ENCODE measurements at places on chromosomes 7 and 10.

GRCh38 chr7:143954135-143954534, 509 bp upstream of the OR2F1 start:
- no peak for DNase-seq

DNA sequence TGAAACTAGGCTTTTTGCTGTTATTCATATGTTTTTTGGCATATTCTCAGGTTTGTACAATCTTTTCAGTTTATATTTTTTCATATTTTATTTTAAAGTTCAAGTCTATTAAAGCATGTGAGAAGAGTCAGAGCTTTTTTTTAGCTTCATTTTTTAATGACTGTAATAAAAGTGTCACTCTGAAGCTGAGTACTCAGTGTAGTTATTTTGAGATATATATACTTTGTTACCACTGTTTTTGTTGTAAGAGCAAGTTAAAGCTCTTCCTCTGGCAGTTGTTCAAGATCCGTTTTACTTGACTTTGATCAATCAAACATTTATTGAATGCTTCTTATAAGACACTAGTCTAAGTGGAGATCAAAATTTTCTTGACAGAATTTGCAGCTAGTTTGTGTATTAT, 37.5 kb downstream of the CASD1 start:
- DNase-seq = no peak

DNA sequence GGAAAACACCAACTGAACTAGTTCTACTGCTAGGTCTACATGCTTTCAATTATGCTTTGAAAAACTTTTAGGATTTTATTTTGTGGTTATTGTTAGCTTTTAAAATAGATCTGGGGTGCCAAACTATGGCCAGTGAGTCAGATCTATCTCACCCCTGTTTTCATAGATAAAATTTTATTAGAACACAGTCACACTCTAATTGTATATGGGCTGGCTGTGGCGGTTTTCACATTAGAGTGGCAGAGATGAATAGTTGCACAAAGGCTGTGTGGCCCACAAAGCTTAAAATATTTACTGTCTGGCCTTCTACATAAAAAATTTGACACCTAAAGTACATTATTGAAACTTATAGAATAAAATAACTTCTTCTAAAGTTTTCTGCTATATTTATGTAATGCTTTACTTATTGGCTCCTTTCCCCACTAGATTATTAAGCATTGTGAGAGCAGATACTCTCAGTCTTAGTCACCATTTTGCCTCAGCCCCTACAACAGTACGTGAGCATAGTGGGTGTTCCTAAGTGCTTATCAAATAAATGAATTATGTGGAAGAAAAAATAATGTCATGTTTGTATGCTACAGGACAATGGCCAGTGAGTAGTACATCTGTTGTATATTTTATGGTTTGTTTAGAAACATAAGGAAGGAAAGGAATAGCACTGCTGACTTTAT, 5.4 kb upstream of the SUV39H2 start:
- no peak for DNase-seq

DNA sequence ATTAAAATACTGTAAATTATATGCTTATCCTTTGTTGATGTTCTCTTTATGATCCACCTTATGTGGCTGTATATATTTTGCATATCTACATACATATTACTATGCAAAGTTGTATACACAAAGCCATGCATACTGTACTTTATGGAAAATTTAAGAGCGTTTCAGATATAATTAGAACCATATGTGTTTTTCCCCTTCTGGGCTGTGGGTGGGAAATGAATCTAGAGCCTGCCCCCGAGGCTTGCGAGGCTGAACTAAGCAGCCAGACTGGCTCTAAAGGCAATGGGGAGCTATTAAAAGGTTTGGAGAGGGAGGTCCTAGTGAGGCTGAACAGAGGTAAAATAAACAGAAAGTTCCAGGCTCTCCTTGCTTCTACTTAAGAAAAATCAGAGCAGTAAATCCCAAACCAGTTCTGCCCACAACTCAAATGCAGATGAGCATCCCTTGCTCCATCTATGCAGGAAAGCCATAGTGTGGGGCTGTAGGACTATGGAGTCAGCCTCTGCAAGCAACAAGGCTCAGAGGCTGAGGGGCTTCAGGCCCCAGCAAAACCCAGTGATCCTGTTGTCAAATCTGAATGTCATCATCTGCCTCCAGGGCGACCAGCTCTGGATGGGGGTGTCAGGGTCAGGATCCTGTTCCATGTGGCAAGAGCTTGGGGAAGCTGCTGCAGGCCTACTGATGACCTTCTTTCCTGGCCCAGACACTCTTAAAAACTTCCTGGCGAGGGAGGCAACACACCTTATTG, 14.1 kb upstream of the DDIT4 start:
- no peak for DNase-seq

DNA sequence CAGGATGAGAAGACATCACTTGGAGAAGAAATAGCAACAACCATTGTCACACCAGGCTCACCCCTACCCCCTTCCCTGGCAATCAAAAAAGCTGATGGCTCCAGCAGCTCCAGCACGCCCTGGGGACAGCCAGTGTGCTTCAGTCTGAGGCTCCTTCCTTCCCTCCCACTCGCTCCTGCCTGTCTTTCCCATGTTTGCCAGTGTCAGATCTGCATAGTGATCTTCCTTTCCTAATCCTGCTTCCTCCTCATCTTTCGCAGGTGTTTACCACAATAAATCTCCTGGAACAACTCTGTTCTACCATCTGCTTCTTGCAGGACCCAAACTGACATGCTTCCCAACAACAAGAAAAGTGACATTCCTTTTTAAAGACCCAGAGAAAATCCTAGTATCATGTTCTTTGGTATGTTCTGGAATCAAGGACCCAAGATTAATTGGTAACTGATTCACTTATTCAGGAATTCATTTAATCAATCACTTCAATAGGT, 57.1 kb downstream of the STEAP1B start:
- no peak for DNase-seq

GRCh38 chr7:81776948-81777630, 7.2 kb upstream of the HGF start:
- no peak for DNase-seq

GRCh38 chr10:12728494-12728893, 273.0 kb downstream of the CCDC3 start:
- DNase-seq = no peak

DNA sequence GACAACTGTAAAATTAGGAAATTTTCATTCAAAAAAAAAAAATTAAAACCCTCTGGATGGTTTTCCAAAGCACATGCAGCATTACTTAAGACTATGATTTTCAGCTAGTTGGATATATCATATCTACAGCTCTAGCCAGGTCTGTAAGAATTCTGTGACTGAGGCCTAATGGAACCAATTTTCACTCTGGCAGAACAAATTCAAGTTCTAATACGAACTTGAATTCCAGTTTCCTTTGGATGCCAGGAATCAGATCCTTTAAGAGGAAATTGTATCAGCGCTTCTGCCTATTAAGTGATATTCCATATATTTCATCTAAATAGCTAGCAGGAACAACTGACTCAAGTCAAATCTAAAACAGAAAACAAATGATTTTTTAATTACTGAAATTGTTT, 34.8 kb downstream of the SKIDA1 start:
- DNase-seq = no peak

Data from NCI-H774 (cell line).